ENCODE measurements at places on chromosomes 7 and 10. TPM values are rescaled to one million over a fixed set of nuclear protein-coding genes. Genes with fewer than 3 reads are reported as not detected.

DNA sequence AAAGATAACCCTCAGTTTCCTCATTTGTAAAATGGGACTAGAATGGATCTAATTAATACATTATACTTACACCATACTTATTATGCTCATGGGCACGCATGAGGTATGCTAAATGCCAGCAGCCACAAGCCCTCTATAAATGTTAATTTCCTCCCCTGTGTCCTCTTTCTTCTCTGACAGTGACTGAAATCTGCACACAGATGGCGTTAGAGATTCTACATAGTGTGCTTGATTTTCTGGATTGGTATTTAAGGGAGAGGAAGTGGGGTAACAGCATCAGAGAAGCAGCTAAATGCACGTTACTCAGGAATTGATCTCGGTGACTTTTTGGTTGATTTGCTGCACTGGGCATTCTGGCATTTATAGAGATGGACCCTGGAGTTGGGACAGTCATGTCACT is 568.5 kb downstream of the CALN1 start:
- DNase-seq, result no peak
- H3K4me3 ChIP-seq, result no peak overlapping the region
- H3K27me3 ChIP-seq, result peaks cover 16% of the 10 kb centered on the region
- no peaks in the 10 kb centered on the region for H3K4me1 ChIP-seq

C10orf105 gene
- not detected for total RNA-seq

- no peak overlapping the region for H3K4me3 ChIP-seq
- DNase-seq, result no peak
- H3K27me3 ChIP-seq, result no peaks in the 10 kb centered on the region
- peaks cover 3% of the 10 kb centered on the region for H3K4me1 ChIP-seq
- H3K36me3 ChIP-seq, result no peaks in the 10 kb centered on the region
Measured at GRCh38 chr7:150955519-150956394, 22.4 kb downstream of the KCNH2 start.

GRCh38 chr7:159067576-159068487 is 76.8 kb downstream of the VIPR2 start:
- no peaks in the 10 kb centered on the region for H3K36me3 ChIP-seq
- H3K27ac ChIP-seq, result no peak overlapping the region
- peaks cover 10% of the 10 kb centered on the region for H3K27me3 ChIP-seq

DNA sequence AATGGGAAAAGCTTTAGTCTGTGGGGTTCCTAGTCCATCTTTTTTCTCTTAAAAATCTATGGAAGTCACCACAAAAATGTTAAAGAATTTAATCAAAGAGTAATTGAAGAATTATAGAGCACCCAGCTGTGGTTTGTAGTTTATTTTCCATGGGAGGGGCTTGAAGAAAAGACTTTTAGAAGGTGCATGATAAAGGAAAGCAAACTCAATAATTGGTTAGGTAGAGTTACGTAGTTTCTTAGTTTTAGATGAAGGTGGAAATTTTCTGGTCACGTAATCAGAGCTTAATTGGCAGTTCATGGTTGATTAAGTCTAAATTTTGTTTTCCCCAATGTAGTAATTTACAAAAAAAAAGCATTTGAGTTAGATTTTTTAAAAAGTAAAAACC is 724 bp downstream of the ZNF107 start:
- peak overlapping the region; percentile 97 for H3K4me3 ChIP-seq
- peaks cover 9% of the 10 kb centered on the region for H3K36me3 ChIP-seq
- no peak for DNase-seq
- peaks cover 27% of the 10 kb centered on the region for H3K4me1 ChIP-seq

DNA sequence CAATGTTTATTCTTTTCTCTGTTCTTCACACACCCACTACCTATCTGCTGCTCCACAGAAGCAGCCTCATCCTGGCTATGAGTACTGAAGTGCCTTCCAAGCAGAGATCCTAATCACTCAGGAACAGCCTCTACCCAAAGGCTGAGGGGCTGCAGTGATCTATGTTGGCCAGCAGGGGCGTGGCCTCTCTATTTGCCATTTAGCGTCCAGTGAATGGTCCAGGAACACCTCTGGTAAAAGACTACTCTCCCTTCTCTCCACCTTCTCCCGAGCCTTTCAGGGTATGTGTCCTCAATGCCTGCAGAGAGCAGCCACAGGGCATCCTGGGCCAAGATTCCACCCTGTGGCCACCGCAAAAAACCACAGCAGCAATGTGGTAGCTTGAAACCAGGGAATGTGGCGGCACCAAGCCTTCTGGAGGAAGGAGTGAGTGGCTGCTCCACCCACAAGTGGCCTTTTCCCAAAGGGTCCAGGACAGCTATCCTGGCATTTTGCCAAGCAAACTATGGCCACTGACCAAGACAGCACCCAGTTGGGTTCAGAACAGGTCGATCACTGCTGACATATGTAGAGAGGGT is 70.9 kb downstream of the SYPL1 start:
- DNase-seq, result no peak
- peaks cover 16% of the 10 kb centered on the region for H3K27me3 ChIP-seq
- H3K4me1 ChIP-seq, result peaks cover 41% of the 10 kb centered on the region

GRCh38 chr10:71211775-71212317 is 524 bp upstream of the UNC5B start:
- H3K27me3 ChIP-seq, result peaks cover 22% of the 10 kb centered on the region
- H3K4me1 ChIP-seq, result peaks cover 39% of the 10 kb centered on the region
- no peaks in the 10 kb centered on the region for H3K36me3 ChIP-seq
- no peak for DNase-seq
- peak overlapping the region; percentile 51 for H3K4me3 ChIP-seq

TNS3 gene
- 320 TPM for total RNA-seq

DNA sequence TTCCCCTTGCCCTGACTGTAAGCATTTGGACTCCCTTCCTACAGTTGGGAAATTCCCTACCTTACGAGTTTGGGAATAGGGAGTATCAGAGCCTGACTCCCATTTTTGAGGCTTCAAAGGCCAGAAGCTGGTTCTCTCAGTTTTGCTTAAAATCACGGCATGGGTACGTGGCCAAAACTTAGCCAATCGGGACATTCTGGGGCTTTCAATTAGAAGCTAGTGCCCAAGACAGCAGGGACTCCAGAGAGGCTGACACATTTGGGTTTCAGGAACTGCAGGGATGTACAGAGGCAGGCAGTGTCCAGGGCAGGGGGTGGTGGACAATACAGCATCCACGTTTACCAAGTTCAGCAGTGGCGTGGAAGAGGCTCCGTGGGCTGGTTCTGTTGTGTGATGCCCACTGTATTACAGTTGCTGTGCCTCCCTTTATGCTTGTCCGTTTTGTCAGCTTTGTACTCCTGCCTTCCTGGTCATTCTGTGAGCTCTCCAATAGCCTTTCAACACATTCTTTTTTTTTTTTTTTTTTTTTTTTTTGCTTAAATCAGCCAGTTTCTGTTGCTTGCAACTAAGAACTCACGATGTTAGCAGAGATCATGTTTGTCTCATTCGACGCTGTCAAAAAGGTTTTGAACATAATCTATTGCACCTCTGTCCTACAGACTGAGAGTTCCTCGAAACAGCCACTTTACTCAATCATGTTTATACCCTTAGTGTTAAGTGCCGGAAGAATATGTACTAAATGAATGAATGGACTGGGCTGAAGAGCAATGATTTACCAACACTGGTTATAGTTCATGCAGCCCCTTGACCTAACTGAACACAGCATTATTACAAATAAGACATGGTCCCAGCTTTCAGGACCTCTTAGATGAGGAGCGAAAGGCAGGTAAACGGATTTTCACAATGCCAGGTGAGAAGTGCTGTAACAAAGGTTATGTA is 1.1 kb downstream of the GGCT start:
- H3K27ac ChIP-seq, result no peak overlapping the region
- H3K4me1 ChIP-seq, result peaks cover 29% of the 10 kb centered on the region
- no peak for DNase-seq

DNA sequence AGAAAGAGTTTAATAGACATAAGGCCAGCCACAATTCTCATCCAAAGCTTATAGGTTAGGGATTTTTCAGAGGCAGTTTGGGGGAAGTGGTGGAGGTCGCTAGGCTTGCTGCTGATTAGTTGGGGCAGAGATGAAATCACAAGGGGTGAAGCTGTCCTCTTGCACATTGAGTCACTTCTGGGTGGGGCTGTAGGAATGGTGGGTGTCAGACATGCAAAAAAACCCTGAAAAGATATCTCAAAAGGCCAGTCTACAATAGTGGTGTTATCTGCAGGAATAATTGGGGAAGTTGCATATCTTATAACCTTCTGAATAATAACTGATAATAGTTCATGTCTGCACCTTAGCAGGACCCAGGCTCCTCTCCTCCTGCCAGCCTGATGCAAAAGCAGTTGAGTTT is 2.1 kb downstream of the FAM24B start:
- H3K36me3 ChIP-seq, result no peaks in the 10 kb centered on the region
- no peak overlapping the region for H3K4me3 ChIP-seq
- H3K27ac ChIP-seq, result no peak overlapping the region
- no peaks in the 10 kb centered on the region for H3K4me1 ChIP-seq
- DNase-seq, result no peak
- peaks cover 19% of the 10 kb centered on the region for H3K27me3 ChIP-seq

DNA sequence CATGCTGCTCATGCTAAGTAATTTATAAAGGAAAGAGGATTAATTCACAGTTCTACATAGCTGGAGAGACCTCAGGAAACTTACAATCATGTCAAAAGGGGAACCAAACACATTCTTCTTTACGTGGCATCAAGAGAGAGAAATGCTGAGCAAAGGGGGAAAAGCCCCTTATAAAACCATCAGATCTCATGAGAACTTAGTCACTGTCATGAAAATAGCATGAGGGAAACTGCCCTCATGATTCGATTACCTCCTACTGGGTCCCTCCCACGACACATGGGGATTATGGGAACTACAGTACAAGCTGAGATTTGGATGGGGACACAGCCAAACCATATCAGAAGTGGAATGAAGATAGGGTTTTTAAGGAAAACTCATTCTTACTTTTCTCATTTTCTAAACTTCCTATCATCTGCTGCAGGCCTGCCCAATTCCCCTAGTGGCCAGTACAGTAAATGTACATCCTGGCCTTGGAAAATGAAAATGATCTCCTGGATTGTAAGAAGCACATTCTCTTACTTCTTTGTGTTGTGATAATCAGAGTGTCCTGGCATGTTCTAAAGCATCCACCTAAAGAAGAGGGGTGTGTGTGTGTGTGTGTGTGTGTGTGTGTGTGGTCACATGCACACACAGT is 421.5 kb downstream of the LRMDA start:
- no peak overlapping the region for H3K4me3 ChIP-seq
- H3K36me3 ChIP-seq, result no peaks in the 10 kb centered on the region
- H3K27ac ChIP-seq, result no peak overlapping the region
